Tongue (tissue), 3 donors: ENCODE measurements at places on chromosomes 2 and 18. TPM values are rescaled to one million over a fixed set of nuclear protein-coding genes. Genes with fewer than 3 reads are reported as not detected.
A peak's percentile ranks its signal among the peaks of the same experiment; 100 is the strongest.

Gene HOXD13
- total RNA-seq: not detected

Gene CGREF1
- total RNA-seq: 1.6 TPM

- DNase-seq: no peak
These were observed 6.1 kb downstream of the DOK1 start for GRCh38 chr2:74560591-74560990.

DNA sequence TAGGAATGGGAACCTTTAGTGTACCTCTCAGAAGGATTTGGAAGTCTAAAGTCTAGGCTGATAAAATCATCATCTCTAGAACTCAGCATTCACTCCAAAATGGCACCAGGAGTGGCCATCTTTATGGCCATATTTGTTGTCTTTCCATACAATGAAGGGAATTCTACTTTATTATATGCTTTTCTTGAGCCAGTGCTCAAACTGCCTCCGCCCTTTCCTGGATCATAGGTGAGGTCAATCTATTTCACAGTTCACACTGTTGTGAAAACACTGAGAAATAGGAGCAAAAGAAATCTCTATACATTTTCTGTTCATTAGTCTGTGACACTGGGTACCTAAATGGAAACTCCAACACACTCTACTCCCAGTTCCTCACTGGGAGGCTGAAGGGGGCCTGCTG, 55.6 kb downstream of the SP110 start:
- no peak for DNase-seq

DNA sequence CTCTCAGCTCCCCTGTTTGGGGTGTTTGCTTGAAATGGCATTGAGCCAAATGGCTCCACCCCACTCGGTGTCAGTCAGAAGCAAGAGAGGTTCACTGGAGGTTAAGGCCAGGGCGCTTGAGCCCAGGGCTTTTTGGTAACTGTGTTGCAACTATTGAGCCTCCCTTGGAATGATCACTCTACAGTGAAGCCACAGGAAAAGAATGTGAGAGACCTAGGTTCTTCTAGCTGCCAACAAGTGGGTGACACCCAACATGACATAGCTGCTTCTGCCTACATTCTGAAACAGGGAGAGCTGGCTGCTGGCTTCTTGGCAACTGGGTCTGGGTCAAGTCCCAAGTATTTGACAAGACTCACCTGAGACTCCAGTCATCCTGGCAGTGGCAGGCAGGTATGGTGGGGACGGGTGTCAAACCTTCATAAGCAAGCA, 7.1 kb upstream of the GRHL1 start:
- DNase-seq: no peak

DNA sequence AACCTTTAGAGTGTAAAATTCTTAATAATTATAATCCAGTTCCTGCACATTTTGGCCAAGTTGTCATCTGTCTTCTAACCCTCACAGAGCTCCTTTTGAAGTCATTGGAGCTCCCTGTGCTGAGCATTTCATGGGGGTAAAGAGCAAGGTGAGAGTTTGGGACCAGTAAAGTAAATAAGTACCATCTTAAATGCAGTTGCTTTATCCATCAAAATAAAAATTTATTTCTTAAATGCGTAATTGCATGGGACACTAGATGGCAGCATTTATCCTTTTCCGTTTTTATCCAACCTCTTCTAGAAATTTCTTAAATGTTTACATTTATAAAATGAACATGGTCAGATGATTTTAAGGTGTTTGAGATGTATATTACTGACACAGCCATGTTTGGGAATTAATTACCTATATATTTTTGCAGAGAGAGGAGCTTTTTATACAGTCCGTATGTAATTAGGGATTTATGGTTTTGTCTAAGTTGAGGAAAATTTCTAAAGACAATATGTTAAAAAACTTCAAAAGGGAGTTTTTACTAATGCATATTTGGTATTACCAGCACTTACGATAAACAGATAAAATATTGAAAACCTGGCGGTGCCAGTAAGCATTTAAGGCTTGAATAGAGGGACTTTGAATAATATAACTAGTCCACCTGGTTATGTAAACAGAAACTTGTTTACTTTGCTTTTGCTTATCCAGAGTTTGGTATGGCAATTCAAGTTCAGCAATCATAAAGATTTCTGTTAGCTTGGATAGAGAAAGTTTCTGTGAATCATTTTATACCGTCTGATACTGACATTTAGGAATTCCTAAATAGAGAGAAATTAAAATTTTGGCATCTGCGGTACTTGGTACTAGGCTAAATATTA, 54.5 kb downstream of the ACSL3 start:
- DNase-seq: peak; percentile 29

DNA sequence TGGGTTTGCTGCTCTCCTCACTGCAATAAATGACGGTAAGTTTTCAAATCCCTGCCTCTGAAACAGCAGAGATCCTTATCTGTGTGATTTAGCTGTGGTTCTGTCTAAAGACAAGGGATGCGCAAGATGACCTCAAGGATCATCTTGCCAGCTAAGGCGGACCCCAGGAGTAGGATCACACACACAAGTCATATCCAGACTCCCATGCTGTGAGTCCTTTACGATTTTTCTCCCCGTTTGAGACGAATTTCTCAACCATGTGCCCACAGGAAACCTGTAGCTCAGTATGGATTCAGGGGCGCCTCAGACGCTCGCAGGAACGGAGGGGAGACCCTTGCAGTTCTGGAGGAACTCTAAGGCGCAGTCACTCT, 11.1 kb upstream of the DCTN1 start:
- peak; percentile 34 for DNase-seq

DNA sequence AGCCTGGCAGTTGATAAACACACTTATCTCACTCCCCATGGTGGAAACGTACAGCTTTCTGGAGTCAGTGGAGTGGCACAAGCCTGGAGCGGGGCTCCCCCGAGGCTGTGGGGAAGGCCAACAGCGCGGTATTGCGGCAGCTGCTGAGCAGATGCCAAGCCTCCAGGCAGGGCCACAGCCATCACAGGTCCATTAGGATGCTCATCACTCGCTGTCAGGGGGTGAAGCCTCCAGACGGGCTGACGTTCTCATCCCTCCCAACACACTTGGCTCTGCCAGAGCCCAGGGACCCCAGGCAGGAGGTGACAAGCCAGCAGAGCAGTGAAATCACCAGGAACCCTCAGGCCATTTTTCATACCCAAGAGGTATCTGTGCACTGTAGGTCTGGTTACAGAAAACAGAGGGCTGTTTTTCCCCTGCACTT, 529.2 kb upstream of the KLHL29 start:
- DNase-seq: no peak

- DNase-seq: no peak
These were observed 24.8 kb downstream of the CYRIA start for GRCh38 chr2:16640867-16641266.

GRCh38 chr2:37809525-37809924, 115.6 kb upstream of the RMDN2 start:
- peak; percentile 61 for DNase-seq
